Endothelial cell of umbilical vein (primary cell): ENCODE measurements at places on chromosomes 1 and 21.
A peak's percentile ranks its signal among the peaks of the same experiment; 100 is the strongest.

- DNase-seq = no peak
Observed at GRCh38 chr1:67313934-67314671, 6.4 kb downstream of the IL12RB2 start.

- DNase-seq = peak; percentile 28
Observed at GRCh38 chr1:25579292-25580252, 36.2 kb downstream of the LDLRAP1 start.

GRCh38 chr1:212532469-212533147 is 76.0 kb upstream of the ATF3 start:
- DNase-seq = no peak

DNA sequence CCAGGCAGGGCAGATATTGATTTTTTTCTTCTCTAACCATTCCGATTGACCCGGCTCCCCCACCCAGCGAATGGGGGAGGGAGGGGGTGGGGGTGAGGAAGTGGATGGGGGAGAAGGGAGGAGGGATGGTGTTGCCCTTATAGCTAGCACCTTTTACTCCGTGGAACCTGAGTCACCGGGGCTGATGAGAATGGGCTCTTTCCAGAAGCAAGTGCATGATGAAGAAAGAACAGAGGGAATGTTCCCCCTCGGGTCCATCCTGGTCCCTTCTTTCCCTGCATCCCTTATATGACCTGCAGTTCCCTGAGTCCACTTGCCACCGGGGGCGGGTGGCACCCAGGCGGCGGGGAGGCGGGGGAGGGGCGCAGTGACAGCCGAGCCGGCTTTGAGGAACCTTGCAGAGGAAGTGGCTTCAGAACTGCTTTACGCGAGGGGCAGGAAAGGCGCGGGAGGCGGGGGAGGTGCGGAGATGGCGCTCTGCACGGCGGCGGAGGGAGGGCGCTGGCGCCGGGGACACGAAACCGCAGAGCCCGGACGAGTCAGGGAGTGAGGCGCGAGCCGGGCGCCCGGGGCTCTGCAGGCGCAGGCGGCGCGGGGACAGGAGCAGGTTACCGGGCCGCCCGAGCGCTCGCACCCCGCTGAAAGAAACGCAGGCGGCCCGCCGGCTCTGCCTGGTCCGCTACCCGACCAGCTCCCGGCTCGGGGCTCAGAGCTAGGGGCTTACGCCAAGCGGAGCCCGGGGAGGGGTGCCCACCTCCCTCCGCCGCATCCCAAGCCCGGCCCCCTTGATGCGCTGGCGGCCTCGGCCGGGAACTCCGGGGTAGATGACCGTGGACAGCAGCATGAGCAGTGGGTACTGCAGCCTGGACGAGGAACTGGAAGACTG is 49.7 kb downstream of the RASSF5 start:
- DNase-seq = peak; percentile 41

DNA sequence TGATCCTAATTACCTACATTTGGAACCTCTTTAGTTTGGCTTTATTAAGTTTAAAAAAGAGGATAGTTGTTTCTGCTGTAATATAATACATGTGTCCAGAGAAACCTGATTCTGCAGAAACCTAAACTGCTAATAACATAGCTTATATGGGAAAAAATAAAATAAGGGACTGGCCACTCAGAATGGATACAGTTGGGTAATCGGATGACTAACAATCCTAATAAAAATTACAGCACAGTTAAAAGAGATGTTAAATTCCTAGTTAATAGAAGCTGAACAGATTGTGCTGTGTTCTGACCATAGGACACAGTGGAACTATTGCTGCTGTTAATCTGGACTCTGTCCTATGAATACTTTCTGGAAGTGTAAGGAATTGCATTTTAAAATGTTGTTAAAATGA is 16.0 kb downstream of the ARV1 start:
- DNase-seq = no peak

DNA sequence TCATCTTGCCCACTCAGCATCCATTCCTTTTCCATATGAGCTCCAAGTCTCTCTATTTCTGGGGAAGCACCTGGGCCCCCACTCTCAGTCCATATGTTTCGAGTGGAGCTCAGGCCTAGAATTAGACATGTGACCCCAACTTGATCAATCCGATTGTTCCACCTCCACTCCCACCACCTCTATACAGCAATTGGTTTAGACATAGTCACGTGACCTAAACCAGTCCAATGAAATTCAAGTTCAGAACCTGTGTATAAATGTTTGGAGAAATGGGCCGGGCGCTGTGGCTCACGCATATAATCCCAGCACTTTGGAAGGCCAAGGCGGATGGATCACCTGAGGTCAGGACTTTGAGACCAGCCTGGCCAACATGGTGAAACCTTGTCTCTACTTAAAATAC is 29.6 kb upstream of the CLIC4 start:
- DNase-seq = no peak

DNA sequence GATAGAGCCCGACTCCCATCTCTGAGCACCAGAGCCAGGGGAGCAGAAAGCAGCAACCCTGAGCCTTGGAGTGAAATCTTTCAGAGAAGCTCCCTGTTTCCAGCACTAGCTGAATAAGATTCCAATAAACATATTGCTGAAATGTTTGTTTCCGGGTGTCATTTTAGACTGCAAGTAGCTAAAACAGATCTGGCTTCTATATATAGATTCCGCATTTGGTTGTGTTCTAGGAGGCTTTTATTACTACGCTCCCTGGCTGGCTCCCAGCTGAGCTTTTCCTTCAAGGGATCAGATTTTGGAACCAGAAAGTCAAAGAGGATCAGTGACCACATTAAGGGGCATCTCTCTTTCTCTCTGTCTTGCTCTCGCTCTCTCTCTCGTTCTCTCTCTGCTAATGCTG is 88.2 kb downstream of the PAPPA2 start:
- no peak for DNase-seq

GRCh38 chr21:40615505-40616376 is 231.2 kb downstream of the DSCAM start:
- no peak for DNase-seq

- no peak for DNase-seq
Observed at GRCh38 chr1:210412240-210412639, 83.5 kb downstream of the HHAT start.

DNA sequence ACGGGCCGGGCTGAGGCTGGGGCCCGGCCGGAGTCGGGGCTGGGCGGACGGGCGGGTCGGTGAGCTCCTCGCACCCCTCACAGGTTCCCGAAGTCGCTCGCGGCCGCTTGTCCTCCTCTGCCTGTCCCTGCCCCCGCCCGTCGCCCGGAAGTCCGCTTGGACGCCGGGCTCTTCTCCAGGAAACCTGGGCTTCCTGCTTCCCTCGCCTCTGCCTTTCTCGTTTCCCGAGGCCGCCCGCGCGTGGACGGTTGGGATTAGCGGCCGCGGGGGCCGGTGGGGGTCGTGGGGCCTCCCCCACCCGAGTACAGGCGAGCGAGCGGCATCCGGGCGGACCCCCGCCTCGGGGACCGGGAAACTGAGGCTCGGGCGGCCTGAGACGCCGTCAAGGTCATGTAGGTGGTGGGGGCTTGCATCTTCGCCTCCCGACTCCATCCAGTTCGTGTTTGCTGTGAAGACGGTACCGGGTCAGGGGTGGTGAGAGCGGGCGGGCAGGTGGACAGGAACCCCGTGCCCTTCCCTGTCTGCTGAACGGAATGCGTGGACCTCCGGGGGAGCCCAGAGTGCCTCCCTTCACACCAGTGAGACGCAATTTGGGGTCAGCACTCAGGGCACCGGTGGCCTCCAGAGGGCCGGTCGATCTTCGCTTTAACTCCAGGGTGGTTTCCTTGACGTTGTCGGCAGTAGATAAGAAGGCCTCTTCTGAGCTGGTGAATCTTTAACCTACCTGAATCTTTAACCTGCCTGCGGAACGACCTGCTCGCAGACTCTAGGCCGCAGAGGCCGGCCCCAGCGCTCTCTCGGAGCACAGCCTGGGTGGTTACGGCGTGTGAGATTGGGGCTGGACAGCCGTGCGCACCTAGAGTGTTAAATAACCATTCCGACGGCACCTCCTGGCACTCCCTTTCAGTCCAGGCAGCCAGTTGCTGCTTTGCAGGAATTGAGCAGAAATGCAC is 686 bp downstream of the ARF1 start:
- peak; percentile 29 for DNase-seq

GRCh38 chr1:117392771-117393170 is 25.5 kb downstream of the MAN1A2 start:
- DNase-seq = no peak

- no peak for DNase-seq
Observed at GRCh38 chr1:201220388-201220715, 29.7 kb downstream of the IGFN1 start.
